ENCODE measurements at places on chromosomes 3 and 15.

- H3K27me3 ChIP-seq = no peaks in the 10 kb centered on the region
- peaks cover 3% of the 10 kb centered on the region for H3K4me1 ChIP-seq
- DNase-seq = peak; percentile 81
- H3K27ac ChIP-seq = peak overlapping the region; percentile 55
These were observed 31.5 kb upstream of the LDHAL6B start for GRCh38 chr15:59174835-59175831.

DNA sequence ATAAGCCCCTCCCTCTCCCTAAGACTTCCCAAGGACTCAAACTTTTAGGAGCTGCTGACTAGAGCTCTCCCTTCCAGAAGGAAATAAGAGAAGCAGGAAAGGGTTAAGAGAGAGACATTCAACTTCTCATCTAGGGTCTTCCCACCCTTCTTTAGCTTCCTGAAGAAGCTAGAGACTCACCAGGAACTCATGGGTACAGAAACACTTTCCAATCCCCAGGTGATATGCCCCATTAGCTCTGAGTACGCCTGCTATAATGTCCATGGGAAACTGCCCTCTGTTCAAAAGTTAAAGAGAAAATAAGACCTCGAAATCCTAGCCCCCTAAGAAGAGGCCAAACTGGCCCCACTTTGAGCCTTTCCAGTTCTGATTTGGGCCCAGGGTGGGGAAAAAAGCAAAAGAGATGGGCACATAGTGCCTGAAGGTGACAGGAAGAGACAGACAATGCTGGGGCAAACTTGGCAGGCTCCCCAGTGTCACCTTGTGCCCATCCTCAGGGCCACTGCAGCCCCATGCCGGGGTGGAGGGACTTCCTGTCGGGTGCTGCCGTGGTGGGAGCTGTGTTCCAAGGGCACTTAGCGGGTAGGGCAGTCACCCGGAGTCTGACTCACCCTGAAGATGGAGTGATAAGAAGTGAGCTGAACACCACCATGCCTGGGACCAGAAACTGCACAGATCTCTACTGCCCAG lies 29.5 kb downstream of the CCDC12 start:
- H3K27ac ChIP-seq = peak overlapping the region; percentile 90
- no peak overlapping the region for H3K4me3 ChIP-seq
- no peaks in the 10 kb centered on the region for H3K27me3 ChIP-seq
- peaks cover 22% of the 10 kb centered on the region for H3K4me1 ChIP-seq
- no peaks in the 10 kb centered on the region for H3K36me3 ChIP-seq

GRCh38 chr3:123194552-123194951 lies 7.2 kb upstream of the SEC22A start:
- no peaks in the 10 kb centered on the region for H3K27me3 ChIP-seq
- H3K4me3 ChIP-seq = no peak overlapping the region
- H3K4me1 ChIP-seq = no peaks in the 10 kb centered on the region
- DNase-seq = peak; percentile 56
- H3K36me3 ChIP-seq = no peaks in the 10 kb centered on the region

DNA sequence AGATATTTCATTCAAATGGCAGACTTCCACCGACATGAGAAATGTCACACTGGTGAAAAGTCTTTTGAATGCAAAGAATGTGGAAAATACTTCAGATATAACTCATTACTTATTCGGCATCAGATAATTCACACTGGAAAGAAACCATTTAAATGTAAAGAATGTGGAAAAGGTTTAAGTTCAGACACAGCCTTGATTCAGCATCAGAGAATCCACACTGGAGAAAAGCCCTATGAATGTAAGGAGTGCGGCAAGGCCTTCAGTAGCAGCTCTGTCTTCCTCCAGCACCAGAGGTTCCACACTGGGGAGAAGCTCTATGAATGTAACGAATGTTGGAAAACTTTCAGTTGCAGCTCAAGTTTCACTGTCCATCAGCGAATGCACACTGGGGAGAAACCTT lies 8.6 kb upstream of the ZNF621 start:
- H3K4me1 ChIP-seq = no peaks in the 10 kb centered on the region
- no peaks in the 10 kb centered on the region for H3K36me3 ChIP-seq
- H3K4me3 ChIP-seq = no peak overlapping the region
- H3K27ac ChIP-seq = no peak overlapping the region
- no peak for DNase-seq
- H3K27me3 ChIP-seq = no peaks in the 10 kb centered on the region

DNA sequence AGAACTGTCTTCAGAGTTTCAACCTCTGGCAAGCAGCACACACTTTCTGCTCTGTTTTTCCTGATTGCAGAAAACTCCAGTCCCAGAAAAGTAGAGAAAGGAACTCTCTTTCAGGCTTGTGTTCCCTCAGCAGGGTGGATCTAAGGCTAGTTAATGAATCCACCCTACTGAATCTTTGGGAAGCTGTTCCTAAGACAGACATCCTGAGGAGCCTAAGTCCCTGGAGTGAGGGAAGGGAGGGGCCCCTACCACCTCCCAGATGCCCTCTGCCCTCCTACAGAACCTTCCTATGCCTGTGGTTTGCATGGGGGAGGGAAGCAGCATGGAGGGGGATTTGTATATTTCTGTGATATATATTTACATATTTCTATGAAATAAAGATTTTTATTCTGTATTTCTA lies 124.4 kb downstream of the ANO10 start:
- H3K27me3 ChIP-seq = no peaks in the 10 kb centered on the region
- DNase-seq = no peak
- H3K4me3 ChIP-seq = no peak overlapping the region
- H3K4me1 ChIP-seq = no peaks in the 10 kb centered on the region

- peak overlapping the region; percentile 48 for H3K4me3 ChIP-seq
- no peaks in the 10 kb centered on the region for H3K36me3 ChIP-seq
- H3K4me1 ChIP-seq = no peaks in the 10 kb centered on the region
- peak; percentile 65 for DNase-seq
These were observed 307.8 kb upstream of the ARRDC4 start for GRCh38 chr15:97652700-97653167.

DNA sequence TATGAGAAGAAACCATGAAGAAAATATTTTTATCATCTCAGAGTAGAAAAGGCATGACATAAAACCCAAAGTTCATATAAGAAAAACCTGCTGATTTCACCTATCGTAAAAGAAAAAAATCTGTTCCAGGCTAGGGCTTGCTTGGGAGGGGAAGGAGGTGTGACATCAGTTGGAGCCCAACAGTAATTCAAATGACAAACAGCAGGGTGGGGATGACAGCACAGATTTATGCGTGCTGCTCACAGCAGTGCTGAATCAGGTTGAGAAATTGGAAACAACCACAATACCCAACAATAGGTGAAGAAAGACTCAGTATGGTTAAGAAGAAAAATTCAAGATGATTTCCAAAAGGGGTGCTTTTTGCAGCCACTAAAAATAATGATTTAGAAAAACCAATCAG lies 172.4 kb downstream of the PDE8A start:
- H3K27ac ChIP-seq = no peak overlapping the region
- H3K4me3 ChIP-seq = no peak overlapping the region
- H3K4me1 ChIP-seq = no peaks in the 10 kb centered on the region
- DNase-seq = no peak
- no peaks in the 10 kb centered on the region for H3K27me3 ChIP-seq

DNA sequence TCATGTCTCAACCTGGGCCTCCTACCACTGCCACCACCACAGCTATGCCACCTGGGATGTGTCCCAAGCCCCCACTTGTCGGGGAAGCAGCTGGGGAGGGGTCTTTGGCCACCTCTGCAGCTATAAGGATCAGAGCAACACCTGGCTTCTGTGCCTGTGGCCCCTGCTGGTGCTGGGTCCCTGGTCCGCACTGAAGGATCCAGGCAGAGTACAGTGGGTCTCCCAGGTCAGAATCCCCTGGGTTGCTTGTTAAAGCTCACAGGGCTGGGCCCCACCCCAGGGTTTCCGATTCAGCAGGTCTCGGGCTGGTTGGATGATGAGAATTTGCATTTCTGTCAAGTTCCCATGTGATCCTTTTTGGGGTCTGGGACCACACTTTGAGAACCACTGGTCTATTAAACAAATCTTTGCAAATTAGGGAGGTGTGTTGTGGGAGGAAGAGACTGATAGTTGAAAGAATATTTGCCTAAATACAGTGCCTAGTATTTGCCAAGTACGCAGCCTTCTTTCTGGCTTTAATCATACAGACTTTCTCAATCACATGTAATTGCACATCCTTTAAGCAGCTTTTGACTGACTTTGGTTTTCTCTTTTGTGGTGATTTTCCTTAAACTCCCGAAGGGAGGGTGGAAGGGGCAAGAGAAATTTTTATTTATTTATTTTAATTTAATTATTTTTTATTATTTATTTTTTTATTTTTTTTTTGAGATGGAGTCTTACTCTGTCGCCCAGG lies 127.3 kb downstream of the IGF1R start:
- no peaks in the 10 kb centered on the region for H3K27me3 ChIP-seq
- H3K36me3 ChIP-seq = no peaks in the 10 kb centered on the region
- no peak overlapping the region for H3K4me3 ChIP-seq
- no peak overlapping the region for H3K27ac ChIP-seq
- DNase-seq = no peak

- DNase-seq = no peak
- no peak overlapping the region for H3K27ac ChIP-seq
- H3K4me3 ChIP-seq = no peak overlapping the region
- no peaks in the 10 kb centered on the region for H3K36me3 ChIP-seq
These were observed 27.2 kb downstream of the SNX1 start for GRCh38 chr15:64122936-64123351.

DNA sequence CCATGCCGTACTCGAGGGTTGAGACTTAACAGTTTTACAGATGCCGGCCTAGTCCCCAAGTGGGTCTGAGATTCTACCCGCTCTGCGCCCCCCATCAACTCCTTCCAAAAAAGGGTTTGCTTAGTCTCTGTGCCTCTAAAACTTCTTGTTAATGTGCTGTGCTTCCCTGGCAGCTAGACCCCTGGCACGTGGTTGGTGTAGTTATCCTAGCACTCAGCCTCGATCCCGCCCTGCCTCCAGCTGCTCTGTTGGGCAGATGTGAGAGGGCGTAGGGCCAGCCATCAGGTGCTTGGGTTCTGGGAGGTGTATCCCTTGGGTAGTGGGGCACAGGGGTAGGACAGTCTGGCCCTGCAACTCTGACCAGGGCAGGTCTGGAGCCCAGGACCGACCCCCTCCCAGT lies 79.5 kb downstream of the FBLN2 start:
- no peak overlapping the region for H3K4me3 ChIP-seq
- H3K27me3 ChIP-seq = no peaks in the 10 kb centered on the region
- DNase-seq = no peak
- H3K4me1 ChIP-seq = no peaks in the 10 kb centered on the region

Measured in Peyer's patch (tissue), 4 donors.